Stimulated activated CD8-positive, alpha-beta memory T cell treated with anti-CD3 and anti-CD28 coated beads, Interleukin-4, amount 100 ng/mL, for 24 hours (primary cell): ENCODE measurements at places on chromosomes 16 and 17.

- no peak for DNase-seq
Observed at GRCh38 chr17:41190328-41190727, 641 bp downstream of the KRTAP9-1 start.

DNA sequence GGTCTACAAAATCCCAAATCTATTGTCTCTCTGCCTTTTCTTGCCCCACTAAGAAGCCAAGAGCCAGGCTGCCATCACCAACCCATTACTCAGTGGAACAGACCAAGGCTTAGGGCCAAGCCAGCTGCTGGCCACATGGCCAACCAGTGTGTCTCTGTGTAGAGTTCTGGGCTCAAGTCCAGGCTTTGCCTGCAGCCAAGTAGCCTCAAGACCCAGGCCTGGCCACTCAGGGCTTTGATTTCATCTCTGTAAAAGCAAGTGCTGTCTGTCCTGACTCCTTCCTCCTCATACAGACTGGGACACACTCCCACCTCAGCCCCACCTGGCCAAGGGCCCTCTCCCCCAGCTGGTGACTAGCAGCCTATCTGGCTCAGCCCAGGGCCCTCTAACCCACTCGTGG lies 14.6 kb downstream of the SREBF1 start:
- DNase-seq = no peak

- DNase-seq = no peak
Observed at GRCh38 chr17:7263801-7264078, 1.5 kb upstream of the CLDN7 start.

DNA sequence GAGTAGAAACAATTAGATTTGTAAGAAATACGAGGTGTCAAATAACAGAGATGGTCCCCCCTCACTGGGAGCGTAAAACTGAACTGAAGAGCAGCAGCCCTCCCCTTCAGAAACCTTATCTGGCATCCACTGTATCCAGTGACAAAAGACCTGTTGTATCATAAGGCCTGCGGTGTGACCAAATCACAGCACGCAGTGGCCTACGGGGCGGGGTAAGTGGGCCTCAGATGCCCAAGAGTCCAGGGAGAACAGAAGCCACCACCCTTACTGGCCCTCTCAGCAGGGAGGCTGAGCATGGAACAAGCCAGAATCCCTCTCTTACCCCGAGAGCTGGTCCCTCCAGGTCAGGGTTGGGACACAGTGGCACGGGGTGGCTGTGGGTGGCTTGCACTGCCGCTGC lies 5.5 kb downstream of the JMJD6 start:
- no peak for DNase-seq

GRCh38 chr16:79618041-79618691 lies 17.6 kb upstream of the MAF start:
- no peak for DNase-seq

DNA sequence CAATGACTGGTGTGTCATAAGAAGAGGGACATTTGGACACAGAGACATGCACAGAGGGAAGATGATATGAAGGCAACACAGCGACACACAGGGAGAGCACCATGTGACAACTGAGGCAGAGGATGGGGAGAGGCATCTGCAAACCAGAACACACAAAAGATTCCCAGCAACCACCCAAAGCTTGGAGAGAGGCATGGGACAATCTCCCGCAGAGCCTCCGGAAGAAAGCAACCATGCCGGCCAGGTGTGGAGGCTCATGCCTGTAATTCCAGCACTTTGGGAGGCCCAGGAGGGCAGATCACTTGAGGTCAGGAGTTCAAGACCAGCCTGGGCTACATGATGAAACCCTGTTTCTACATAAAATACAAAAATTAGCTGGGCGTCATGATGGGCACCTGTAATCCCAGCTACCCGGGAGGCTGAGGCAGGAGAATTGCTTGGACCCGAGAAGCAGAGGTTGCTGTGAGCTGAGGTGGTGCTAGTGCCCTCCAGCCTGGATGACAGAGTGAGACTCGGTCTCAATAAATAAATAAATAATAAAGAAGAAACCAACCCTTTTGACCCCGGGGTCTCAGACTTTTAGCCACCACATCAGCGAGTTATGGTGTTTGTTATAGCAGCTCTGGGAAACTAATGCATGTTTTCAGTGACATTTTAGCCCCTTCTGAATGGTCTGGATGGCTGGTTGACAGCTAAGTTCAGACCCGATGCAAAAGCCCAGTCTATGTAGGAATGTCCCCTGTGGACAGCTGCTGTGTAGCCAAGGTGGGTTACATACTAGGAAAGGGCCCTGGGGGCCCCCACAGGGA lies 13.8 kb upstream of the PLCG2 start:
- DNase-seq = no peak
